Pancreas (tissue), 10 donors: ENCODE measurements at places on chromosomes 7 and 10.

GRCh38 chr7:31145339-31145738, 93.2 kb downstream of the ADCYAP1R1 start:
- H3K4me1 ChIP-seq: no peaks in the 10 kb centered on the region
- H3K27ac ChIP-seq: no peak overlapping the region
- no peaks in the 10 kb centered on the region for H3K36me3 ChIP-seq
- H3K27me3 ChIP-seq: no peaks in the 10 kb centered on the region
- DNase-seq: no peak
- no peak overlapping the region for H3K4me3 ChIP-seq

- H3K4me3 ChIP-seq: peak overlapping the region; percentile 58
- H3K36me3 ChIP-seq: no peaks in the 10 kb centered on the region
- peaks cover 11% of the 10 kb centered on the region for H3K4me1 ChIP-seq
These were observed 16.1 kb downstream of the SSC4D start for GRCh38 chr7:76393116-76394031.

DNA sequence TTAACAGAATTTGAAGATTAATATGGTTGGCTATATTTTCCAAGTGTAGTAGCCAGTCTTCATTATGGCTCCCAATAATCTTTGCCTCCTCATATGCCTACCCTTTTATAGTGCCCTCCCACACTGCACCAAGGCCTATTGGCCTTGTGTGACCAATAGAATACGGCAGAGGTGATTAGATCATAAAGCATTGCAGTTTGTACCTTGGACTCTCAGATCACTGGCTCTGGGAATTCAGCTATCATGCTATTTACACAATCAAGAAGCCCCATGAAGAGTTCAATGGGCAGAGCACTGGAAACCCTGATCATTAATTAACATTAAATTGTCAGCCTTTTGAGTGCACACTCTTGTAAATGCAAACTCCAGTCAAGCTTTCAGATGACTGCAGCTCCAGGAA, 154.5 kb upstream of the MAGI2 start:
- H3K4me3 ChIP-seq: no peak overlapping the region
- DNase-seq: no peak
- no peaks in the 10 kb centered on the region for H3K27me3 ChIP-seq
- no peaks in the 10 kb centered on the region for H3K36me3 ChIP-seq

GRCh38 chr10:43879742-43880141, 231.1 kb upstream of the ZNF32 start:
- H3K4me3 ChIP-seq: no peak overlapping the region
- no peaks in the 10 kb centered on the region for H3K4me1 ChIP-seq
- no peaks in the 10 kb centered on the region for H3K27me3 ChIP-seq
- H3K36me3 ChIP-seq: no peaks in the 10 kb centered on the region

DNA sequence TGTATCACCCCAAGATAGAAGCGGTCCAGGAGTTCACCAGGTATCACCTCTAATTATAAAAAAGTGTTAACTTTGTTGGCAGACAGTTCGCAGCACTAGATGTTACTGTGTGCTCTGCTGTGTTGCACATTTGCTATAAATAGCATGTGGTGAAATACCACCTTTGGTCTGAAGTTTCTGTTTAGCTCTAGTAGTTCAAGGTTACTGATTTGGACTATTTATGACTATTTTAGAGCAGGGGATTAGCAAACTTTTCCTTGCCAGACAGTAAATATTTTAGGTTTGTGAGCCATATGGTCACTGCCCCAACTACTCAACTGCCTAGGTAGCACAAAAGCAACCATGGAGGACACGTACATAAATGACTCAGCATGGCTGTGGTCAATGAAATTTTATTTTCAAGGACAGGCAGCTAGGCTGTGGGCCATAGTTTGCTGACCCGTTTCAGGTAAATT, 16.5 kb downstream of the DENND10 start:
- H3K36me3 ChIP-seq: peaks cover 5% of the 10 kb centered on the region
- no peaks in the 10 kb centered on the region for H3K27me3 ChIP-seq
- no peak for DNase-seq
- no peak overlapping the region for H3K4me3 ChIP-seq
- H3K4me1 ChIP-seq: no peaks in the 10 kb centered on the region
